ENCODE measurements at places on chromosomes 4 and X.

DNA sequence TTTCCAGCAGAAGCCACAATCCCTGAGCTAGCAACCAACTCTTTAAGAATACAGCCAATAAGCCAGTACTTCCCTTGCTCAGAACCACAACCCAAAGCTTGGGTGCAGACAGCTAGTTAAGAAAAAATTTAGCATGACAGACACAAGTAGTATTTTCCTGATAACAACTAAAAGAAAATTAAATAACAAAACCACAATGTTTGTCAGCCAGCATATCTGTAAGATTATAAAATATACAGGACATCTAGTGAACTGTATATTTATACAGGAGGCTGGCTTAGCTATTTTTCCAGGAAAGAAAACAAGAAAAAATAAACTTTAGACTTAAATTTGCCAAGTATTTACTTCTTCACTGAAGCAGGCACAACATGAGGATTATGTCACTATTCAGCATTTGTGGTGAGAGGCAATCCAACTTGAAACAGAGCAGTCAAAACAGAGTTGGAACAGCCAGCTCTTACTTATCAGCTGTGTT, 6.6 kb downstream of the PF4V1 start:
- DNase-seq = no peak

DNA sequence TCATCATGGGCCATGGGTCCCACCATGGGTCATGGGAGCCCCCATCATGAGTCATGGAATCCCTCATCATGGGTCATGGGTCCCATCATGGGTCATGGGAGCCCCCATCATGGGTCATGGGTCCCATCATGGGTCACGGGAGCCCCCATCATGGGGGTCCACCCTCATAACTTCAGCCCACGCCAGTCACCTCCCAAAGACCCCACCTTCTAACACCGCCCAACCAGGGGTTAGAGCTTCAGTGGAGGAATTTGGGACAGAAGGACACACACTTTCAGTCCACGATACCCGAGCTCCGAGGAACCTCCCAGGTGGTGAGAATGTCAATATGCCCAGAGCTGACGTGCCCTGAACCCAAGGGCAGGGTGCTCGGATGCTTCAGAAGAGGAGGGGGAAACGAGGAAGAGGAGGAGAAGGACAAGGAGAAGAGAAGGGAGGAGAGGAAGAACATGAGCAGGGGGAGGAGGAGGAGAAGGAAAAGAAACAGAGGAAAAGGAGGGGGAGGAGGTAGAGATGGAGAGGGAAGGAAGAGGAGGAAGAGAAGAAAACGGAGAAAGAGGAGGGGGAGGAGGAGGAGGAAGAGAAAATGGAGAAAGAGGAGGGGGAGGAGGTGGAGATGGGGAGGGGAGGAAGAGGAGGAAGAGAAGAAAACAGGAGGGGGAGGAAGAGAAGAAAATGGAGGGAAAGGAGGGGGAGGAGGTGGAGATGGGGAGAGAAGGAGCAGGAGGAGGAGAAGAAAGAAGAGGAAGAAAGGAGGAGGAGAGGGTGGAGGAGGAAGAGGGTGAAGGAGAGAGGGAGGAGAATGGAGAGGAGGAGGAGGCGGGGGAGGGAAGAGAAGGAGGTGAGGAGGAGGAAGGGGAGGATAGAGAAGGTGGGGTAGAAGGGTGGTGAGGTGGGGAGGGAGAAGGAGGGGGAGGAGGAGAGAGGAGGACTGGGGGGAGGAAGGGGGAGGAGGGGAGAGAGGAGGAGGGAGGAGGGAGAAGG, 17.7 kb downstream of the IL3RA start:
- no peak for DNase-seq

DNA sequence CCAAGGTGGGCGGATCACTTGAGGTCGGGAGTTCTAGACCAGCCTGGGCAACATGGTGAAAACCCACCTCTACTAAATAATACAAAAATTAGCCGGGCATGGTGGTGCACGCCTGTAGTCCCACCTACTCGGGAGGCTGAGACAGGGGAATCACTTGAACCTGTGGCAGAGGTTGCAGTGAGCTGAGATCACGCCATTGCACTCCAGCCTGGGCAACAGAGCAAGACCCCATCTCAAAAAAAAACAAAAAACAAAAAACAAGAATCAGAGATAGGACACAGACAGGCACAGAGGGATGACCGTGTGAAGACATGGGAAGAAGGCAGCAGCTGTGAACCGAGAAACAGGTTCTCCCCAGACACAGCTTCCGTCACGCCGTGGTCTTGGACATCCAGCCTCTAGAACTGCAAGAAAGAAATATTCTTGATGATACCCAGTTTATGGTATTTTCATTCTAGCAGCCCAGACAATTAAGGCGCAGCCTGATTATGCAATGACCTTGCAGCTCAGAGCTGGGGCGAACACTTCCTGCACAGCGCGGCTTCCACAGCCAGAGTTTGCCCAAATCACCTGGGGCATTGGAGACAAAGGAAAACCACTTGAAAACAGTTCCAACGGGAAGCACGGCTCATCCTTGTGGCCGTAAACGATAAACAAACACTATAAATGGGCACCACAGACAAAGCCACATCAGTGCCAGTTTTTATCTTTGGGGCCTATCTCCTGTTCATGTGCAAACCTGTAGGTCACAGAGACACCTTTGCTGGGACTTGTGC, 4.2 kb upstream of the ARSD start:
- no peak for DNase-seq

DNA sequence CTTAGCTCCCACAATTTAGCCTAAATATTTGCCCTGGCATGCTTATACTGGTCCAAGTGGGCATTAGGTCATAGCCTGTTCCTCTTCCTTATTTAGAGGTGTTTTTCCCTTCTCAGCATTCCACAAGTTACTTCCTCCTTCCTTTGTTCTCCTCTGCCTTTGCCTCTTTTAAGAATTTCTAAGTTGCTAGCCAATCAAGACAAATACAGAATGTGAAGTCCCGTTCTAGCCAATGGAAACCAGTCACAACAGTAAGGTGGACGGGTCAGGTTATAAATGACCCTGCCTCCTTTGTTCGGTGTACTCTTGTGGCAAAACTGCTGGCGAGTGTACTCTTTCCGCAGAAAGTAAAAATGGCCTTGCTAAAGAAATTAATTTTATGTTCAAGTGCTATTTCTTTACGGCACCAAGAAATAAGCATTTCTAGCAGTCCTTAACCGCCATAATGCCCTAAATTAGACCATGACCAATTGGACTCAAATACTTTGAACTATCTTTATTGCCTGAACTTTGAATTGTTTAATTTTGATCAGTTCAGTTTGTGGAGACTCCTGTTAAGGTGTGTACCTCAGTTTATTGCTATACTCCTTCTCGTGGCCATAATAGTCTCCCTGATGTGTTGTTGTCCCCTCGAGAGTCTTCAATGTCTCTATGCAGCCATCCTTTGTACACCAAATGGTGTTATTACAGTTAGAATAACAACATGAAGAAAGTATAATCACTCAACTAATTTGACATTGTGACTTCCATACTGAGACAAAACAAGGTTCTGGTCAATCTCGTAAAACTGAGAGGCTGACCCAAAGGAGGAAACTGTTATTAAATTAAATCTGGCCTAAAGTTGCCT, 1.6 kb upstream of the HADH start:
- no peak for DNase-seq

DNA sequence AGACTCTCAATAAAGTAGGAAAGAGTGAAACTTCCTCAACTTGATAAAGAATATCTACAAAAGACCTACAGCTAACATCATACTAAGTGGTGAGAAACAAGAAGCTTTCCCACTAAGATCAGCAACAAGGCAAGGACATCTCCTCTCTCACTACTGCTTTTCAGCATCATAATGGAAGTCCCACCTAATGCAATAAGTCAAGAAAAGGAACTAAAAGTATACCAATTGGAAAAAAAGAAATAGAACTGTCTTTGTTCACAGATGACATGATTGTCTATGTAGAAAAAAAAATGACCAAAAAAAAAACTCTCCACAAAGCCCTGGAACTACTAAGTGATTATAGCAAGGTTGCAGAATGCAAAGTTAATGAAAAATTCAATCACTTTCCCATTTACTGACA, 25.1 kb upstream of the SH3RF1 start:
- DNase-seq = no peak

GRCh38 chr4:38566806-38567398, 97.1 kb upstream of the KLF3 start:
- DNase-seq = no peak

GRCh38 chrX:69429339-69430015, 74.6 kb upstream of the NALF2 start:
- DNase-seq = no peak

GRCh38 chr4:183499389-183499788, 5.5 kb upstream of the ING2 start:
- no peak for DNase-seq

DNA sequence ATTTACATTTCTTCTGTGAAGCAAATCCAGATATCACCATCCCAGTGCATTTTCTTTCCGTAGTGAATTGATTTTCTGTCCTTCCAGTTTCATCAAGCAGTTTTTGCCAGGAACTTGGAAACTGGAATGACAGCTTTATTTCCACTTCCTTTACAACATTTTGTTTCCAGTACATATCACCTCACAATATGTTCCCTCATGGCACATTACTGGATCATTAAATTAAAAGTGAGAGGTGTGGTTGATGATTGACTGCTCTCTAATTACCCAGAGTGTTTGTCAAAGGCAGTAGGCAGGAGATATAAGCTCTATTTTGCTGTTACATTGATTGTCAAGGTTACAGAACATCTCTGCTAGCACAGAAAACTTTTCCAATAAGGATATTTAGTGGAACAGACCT, 22.3 kb upstream of the ACE2 start:
- no peak for DNase-seq

DNA sequence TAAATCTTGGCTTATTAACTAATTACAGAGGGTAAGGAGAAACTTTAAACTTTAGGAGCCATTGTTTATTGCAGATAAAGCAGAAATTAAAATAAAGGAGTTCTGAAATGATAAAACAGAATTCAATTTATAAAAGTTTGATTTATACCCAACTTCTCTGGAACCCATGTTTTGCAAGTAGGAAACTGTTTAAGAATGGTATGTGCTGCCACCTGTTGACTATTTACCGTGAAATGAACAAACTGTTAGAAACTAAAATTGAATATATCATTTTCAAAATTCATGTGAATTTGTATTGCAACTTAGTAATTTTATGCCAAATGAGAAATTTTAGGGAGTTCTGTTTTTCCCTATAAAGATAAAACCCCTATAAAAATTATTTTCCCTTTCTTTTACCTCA, 11.0 kb upstream of the TBC1D8B start:
- no peak for DNase-seq

- DNase-seq = no peak
Observed at GRCh38 chrX:30304866-30305265, 4.3 kb downstream of the NR0B1 start.
